Gastrocnemius medialis (tissue), 4 donors: ENCODE measurements at places on chromosomes 16 and 17. TPM values are rescaled to one million over a fixed set of nuclear protein-coding genes. Genes with fewer than 3 reads are reported as not detected.

DNA sequence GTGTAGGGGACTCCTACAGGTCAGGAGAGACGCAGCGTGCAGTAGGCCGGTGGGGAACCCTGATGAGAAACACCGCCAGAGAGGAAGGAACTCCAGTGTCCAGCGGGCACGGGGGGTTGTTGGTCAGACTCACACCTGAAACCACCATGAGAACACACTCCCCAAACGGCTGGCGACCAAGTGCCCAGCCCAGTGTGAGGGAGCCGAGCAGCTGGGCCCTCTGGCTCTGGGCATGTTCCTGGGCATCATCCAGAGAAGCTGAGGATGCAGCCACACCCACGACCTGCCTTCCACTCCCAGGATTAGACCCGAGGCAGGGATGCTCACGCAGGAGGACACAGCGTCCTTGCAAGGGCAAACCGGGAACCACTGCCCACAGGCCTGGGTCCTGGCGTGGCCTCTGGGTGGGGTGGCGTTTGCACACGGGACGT, 108.3 kb upstream of the ZNF750 start:
- no peak for DNase-seq

GRCh38 chr16:9008601-9009260, 45.0 kb upstream of the USP7 start:
- DNase-seq: peak; percentile 56

GRCh38 chr16:84396537-84397008, 28.2 kb downstream of the ATP2C2 start:
- DNase-seq: no peak

DNA sequence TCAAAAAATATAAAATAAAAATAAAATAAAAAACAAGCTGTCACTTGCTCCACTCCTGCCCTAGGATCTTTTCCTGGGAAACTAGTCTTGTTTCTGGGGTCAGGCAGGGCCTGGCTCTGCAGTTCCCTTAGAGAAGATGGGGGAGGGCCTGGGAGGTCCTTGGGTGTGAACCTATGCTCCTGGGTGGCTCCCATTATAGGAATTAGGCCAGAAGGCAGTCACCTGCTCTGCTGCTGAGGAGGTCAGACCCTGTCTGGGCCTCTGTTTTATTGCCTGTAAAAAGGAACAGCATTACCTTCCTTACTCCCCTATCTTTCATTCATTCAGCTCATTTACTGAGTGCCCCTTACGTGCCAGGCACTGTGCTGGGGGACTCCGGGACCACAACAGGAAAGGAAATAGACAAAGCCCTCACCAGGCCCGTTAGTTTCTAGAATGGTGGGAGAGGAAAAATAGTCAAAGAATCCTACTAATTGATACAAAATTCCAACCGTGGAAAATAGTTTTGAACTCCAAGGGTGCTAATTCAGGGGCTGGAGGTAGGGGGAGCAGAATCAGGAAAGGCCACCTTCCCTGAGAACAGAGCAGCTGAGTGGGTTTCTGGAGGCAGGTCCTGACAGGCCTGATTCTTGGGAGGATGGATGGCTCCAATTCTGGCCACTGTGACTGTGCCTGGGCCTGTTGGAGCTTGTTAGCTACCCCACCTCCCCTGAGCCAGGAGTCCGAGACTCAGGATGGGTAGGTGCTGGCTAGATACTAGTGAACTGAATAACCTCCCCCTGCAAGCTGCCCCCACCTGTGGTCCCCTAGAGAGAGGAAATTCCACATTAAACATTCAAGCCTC, 1.3 kb upstream of the SLC46A1 start:
- DNase-seq: no peak

- no peak for DNase-seq
These were observed 72.1 kb upstream of the GNG13 start for GRCh38 chr16:872436-873242.

DNA sequence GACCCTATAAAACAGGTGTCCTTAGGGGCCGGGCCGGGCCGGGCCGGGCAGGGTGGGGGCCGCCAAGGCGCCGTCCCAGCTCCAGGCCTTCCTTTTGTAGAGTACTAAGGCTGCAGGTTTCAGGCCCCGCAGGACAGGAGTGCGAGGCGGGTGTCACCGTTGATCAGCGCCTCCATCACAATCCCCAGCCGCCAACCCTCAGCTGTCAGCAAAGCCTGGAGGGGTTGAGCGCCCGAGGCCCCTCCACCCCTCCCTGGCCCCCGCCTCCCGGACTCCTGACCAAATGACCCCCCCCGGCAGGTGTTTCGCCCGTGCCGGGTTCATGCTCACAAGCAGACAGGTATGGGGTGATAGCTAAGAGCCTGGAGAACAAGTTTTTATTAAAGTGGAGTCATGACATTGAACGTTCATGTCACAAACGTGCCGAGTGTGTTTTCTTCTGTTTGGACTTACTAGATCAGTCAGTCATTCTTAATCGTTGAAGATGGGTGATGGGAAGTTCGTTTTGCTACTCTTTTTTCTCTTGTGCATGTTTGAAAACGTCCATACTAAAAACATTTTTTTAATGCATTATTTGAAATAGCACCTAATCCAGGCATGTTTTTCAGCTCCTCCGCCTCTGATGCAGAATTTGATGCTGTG, 534 bp downstream of the ARL2BP start:
- no peak for DNase-seq

DNA sequence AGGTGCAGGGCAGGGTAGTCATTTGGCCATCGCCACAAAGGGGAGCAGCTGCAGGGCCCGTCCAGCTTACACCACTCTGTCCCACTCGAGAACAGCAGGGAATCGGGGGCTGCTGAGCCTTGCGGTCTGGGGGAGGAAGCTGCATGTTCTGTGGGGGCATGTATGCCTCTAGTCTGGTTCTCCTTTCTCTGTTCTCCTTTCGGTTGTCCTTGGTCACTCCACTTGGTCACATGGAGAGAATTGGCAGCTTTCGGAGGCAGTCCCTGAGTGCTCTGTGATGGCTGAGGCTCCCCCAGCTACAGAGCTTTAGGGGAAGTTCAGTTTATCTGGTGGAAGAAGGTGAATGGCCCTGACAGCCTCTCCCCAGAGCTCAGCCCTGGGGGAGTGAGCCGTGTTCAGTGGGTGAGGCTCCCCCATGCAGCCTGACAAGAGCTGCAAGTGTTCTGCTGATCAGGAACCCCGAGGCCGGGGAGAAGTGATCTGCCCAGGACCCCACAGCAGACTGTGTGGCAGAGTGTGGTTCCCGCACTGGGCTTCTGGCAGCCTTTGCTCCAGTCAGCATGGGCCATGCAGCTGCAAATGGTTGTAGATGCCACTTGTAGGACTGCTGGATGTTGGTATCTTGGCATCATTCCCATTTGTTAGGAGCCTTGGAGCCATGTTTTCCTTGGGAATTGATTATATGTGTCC, 22.3 kb upstream of the SMPD3 start:
- peak; percentile 22 for DNase-seq

GRCh38 chr17:2612630-2613029, 19.2 kb downstream of the PAFAH1B1 start:
- DNase-seq: no peak

- peak; percentile 73 for DNase-seq
These were observed 56.5 kb upstream of the CIBAR2 start for GRCh38 chr16:85168732-85169256.

DNA sequence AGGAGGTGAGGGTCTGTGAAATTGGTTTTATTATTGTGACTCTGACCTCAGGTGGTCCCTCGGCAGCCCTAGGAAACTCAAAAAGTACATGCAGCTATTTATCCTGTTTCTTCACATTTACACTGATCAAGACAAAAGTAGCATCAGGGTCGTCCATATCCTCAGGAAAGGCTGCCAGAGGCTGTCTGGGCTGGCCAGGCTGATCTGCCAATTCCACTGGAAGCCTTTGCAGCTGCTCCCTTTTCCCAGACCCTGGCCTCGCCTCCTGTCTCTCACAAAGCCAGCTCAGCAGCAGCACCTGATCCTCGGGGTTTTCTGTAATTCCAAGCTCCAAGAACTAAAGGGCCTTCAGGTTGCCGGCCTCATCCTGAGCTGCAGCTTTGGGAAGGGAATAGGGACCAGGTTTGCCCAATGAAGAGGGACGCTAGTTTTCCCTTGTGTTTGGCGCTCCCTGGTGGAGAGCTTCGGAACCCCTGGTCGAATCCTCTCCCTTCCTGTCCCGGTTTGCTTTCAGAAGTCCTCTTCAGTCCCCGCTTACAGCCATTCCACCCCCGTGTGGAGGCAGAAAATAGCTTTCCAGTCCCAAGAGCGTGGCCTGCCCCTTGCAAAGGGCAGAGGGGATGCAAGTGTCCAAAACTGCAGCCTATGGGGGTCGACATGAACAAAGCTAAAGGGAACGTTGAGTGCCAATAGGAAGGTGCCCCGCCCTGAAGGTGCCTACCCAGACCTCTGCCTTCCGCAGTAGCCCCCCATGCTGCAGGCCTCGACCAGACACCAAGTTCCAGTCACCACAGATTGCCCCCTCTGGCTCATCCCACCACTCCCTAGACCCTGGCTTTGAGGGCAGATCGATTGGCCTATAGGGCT, 13.4 kb downstream of the MFSD6L start:
- peak; percentile 14 for DNase-seq

DNA sequence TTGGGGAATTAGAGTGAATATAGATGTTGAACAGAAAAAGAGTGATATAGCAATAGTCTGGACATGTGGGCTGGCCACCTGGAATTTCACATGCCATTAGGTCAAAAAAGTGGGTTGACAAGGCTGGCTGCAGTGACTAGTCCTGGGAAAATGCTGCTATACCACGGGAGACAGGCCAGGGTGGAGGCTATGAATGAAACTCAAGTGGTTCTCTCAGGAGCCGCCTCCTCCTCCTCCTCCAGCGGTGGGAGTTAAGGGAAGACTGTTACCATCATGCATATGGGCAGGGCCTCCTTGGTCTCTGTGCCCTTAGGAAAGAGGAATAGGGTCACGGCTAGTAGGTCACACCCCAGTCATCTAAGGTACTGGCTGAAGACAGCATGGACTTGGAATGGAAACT, 448.0 kb downstream of the SLC39A11 start:
- no peak for DNase-seq

DNA sequence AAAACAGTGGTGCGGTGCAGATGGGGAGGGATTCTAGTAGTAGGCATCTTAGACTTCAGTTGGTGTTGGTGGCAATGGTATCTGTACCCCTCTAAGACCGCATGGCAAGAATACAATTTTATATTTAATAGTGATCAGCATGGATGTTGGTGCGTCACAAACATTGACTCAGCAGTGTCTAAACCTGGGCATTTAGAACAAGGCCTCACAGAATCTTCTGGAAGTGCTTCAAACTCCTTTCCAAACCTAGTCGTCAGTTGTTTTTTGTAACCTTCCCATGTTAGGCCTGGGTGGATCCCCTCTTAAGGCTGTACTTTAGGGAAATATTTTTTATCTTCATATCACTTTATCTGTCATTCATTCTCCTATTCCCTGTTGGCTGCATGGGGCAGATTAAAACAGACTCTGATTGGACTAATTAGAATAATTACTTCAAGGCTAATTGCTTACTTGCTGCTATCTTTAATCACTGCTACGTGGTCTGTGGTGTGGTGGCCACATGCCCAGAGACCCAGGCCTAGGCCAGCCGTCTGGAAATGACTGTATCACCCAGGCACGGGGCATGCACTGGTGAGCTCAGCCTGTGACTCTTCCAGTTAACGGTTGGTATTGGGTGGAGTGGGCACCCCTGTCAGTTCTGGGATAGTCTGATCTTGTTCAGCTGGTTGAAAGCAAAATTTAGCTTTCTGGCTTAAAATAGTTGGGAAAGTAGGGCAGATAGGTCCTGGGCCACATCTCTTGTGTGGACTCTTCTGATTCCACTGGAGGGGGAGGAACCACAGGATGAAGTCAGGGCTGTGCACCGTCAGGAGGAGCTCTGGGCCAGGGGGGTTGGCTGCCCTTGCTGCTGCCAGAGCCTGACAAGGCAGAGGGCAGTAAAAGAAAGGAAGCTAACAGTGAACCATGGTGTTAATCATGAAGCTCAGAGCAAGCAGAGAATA, 4.5 kb downstream of the ALKBH5 start:
- no peak for DNase-seq

GRCh38 chr16:17691106-17691898, 220.5 kb upstream of the XYLT1 start:
- no peak for DNase-seq

- no peak for DNase-seq
These were observed 58.5 kb downstream of the HS3ST3B1 start for GRCh38 chr17:14359163-14360020.

DNA sequence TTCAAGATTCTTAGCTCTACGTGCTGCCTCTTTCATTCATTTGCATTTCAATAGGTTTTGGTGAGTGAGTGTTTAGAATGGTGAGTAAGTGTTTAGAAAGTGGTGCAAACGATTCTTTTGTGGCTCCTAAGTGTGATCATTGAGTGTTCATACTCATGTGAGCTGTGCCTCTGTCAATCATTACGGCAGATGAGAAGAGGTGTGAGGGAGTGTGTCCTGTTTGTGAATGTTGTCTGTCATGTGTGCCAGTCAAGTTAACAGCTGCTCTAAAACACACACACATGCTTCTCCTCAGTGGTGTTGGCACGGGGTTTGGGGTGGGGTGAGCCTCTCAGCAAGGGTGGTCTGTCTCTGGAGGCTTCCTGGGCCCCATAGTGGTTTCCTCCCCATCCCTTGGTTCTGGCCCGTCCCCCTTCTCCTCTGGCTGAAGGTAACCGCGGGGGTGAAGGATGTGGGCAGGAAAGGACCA, 11.4 kb downstream of the MYL4 start:
- DNase-seq: no peak

DNA sequence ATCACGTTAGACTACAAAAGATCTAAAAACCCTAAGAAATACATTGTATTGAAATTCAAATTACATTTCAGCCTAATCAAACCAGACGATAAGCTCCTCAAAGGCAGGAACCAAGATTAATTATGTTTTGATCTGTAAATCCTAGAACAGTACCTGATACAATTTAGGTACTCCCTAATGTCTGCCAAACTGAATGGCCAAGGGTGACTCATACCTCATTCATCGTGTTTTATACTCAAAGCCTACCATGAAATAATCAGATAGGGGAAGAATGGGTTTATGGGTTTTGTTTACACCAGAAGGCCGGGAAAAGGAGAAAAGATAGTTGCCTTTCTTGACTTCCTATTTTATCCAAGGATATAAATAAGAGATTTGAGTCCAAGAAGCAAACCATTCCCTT, 19.3 kb downstream of the MMD start:
- DNase-seq: no peak

USP10 gene
- 61.1 TPM for total RNA-seq

MYH1 gene
- total RNA-seq: 1,660 TPM

CCL5 gene
- total RNA-seq: 2.1 TPM

C16orf89 gene
- total RNA-seq: not detected

DNAH17 gene
- total RNA-seq: not detected

MYH2 gene
- 77.8 TPM for total RNA-seq

IRX3 gene
- total RNA-seq: 19.0 TPM
